H9 (cell line): ENCODE measurements at places on chromosomes 3 and 15.

DNA sequence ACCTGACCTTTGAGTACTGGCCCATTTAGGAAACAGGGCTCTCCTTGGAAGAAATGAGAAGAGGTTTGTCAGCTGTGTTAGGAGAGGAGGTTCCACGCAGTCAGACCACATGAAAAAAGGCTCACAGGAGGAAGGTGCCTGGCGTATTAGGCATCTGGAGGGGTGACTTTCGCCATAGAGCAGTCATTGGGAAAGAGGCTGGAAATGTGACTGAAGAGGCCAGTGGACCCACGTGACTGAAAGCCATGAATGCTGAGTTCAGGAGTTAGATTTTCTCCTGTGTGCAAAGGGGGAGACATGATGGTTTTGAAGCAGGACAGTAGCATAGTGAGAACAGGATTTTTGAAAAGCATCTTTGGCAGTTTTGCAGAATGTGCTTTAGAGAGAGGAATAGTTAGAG, 29.7 kb upstream of the RNF7 start:
- DNase-seq, result no peak

DNA sequence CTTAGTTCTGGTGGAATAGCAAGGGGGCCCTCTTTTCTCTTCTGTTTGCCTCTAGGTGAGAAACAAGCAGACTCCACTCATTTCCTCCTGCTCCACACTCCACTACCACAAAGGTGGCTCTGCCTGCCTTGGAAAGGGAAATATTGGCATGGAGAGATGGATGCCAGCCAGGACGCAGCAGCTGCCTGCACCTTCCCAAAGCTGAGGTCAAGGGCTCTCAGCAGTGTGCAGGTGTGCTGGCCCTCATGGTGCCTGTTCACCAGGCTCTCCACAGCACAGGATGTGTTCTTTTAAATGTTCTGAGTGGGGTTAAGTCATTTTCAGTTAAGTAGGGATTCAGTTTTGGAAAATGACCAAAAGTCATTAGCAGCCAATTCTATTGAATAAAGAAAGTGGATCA, 211.2 kb upstream of the STRIT1 start:
- DNase-seq, result no peak

GRCh38 chr15:57949374-57949943, 116.1 kb downstream of the ALDH1A2 start:
- no peak for DNase-seq

DNA sequence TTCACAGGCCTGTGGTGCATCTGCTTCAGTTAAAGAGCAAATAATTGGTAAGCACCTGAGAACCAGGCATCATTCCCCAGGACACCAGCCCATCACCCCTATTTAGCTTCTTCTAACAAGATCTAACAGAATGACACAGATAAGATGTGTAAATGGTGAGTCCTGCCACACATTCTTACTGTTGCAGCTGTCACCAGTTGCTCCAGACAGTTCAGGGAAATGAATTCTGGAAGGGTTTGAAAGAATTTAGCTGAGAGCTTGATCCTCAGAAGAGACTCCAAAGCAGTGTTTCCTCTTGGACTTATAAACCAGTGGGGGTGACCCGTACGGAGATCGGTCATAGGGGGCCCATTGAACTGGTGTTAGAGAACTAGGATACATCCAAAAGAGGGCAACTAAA, 238.0 kb downstream of the MEX3B start:
- no peak for DNase-seq

DNA sequence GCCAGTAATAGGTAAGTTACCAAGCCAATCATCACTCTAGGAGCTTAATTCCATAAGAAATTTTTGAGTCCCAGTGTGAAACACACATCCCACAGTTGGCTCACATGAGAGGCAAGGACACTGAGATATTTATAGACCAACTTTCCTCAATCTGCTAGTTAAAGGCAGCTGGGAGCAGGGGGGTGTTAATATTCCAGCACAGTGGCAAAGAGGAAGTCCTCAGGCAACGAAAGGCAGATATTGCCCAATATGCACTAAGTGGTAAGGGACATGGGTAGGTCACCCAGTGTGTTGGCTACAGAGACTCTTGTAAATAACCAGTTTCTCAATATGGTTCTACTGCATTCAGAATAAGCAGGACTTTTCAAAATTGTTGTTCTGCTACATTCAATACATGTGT, 61.0 kb downstream of the TOP2B start:
- no peak for DNase-seq

- DNase-seq, result no peak
These were observed 25.8 kb downstream of the LRTM1 start for GRCh38 chr3:54901906-54902685.
